NCI-H774 (cell line): ENCODE measurements at places on chromosomes 11 and 22.

- DNase-seq: no peak
These were observed 69.2 kb upstream of the RRM1 start for GRCh38 chr11:4025248-4025966.

GRCh38 chr11:94017446-94017845, 3.7 kb upstream of the HEPHL1 start:
- no peak for DNase-seq

DNA sequence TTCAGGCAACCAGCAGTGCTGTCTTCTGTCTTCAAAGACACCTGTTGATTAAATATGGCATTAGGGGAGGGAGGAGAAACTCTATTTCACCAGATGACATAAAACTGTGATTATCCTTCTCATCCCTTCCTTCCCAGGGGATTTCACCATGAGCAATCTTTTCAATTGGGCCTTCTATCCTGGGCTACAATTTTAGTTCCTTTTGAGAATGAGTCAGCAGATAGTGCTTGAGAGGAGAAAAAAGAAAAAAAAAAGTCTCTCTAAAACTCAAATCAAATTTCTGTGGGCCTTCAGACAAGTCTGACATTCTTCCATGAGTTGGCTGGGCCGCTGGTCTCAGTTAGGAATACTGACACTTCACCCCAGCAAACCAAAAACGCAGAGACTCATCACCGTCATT, 7.2 kb downstream of the FLI1 start:
- no peak for DNase-seq

- no peak for DNase-seq
These were observed 91.7 kb downstream of the PIWIL4 start for GRCh38 chr11:94658888-94659287.

- DNase-seq: peak; percentile 47
These were observed 194.1 kb downstream of the IGLL1 start for GRCh38 chr22:23385678-23386631.

DNA sequence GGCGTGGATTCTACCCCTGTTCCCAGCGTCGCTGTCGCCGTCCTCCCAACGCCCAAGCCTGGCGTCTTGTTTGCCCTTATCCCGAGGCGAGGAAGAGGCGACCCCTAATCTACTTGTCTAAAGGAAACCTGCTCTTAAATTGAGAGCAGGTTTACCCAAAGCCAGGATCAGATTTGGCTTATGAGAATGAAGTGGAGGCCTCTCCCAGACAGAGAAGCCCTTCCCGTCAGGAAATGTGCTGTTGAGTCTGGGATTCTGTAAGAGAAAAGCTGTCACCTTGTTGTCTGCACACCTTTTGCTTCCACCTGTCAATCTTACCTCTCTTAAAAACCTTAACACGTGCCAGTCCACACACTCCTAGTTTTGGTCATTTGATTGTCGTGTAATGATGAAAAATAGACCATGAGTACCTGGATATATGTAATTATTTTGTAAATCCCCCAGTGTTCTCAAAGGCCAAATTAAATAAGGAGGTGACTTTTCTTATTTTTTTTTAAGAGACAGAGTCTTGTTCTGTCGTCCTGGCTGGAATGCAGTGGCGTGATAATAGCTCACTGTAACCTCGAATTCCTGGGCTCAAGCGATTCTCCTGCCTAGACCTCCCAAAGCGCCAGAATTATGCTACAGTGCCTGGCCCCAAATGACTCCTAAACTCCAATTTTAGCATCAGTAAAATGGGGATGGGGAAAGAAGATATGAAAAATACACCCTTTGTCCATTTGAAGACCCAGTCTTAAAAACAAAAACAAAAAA, 627 bp downstream of the GTF2H1 start:
- DNase-seq: no peak

- DNase-seq: no peak
These were observed 41.6 kb downstream of the FANCF start for GRCh38 chr11:22583963-22584492.

- no peak for DNase-seq
These were observed 422.1 kb upstream of the FAT3 start for GRCh38 chr11:91802475-91802874.
